Neural crest cell (in vitro differentiated cells): ENCODE measurements at places on chromosomes 12 and 14.
A peak's percentile ranks its signal among the peaks of the same experiment; 100 is the strongest.

GRCh38 chr14:55272387-55272786, 1.2 kb downstream of the FBXO34 start:
- no peak for DNase-seq

GRCh38 chr12:64767495-64767894, 8.3 kb upstream of the GNS start:
- no peak for DNase-seq

DNA sequence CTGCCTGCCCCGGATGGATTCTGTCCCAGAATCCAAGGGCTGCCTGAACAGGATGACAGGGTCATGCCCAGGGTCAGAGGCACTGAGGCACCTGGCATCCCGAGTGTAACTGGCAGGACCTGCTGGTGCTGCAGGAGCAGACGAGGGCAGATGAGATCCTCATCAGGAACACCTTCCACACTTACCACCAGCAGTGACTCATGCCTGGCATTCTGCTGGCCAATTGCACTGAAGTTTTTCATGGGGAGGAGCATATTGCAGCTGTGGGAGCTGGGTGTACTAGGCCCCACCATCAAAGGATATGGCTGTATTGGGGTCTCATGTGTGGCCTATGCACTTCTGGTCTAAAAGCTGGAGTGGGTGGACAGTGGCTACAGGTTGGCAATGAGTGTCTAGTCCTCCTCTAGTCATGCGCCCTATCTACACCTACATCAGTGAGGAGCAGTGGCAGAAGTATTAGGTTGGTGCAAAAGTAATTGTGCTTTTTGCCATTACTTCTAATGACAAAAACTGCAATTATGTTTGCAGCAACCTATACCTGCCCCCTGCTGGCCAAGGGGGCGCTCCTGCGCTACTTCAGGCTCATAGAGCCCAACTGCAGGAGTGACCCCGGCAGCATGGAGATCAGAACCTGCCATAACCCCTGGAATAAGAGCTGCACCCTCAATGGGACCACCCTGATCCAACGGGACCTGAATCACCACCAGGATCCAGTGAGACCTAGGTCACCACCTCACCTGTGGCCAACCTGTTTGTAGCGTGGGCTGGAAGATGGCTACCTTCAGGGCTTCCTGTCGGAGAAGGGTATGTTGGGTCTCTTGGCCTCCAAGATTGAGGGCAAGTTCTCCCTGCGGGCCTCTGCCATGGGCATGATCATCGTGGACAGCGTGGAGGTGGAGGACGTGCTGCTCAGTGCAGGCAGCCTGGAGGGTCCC, 8.0 kb upstream of the C12orf42 start:
- peak; percentile 45 for DNase-seq

DNA sequence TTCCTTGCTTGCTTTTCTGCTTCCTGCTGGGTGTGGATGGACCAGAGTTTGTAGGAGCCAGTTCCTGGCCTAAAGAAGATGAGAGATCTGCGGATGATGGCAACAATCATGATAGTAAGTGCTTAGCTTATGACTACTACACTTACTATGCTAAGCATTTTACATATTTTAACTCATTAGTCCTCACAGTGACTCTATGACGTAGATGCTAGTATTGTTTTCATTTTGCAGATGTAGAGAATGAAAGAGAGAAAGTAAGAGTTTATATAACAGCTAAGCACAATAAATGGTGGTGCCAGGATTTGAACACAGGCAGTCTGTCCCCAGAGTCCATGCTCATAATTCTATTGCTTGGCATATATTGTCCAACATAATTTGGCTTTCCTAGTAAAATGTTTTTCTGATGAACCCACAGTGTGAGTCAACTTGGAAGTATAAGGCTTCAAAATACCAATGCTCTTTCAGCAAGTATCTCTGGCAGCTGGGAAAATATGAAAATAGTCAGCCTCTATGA, 363.2 kb upstream of the DDHD1 start:
- DNase-seq, result no peak

DNA sequence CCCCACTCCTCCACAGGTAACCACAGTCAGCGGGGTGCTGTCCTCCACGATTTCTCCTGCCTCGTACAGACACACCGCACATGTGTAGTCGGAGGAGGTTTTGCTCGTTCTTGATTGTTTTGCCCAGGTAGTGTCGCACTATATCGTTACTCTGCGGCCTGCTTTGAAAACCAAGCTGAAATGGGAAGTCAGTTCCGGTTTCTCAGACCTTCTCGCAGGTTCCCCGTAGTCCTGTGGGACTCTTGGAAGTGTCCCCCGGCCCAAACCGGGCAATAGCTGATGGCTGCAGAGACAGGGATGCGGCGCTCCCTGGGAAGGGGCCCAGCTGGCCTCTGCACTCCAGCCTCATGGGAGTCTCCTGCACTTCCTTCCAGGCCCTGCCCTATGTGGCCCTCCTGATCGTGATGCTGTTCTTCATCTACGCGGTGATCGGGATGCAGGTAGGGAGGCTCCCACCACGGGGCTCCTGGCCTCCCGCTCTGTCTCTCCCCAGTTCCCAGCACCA, 141.3 kb upstream of the FKBP4 start:
- no peak for DNase-seq

GRCh38 chr12:6807170-6807569, 14.5 kb upstream of the GPR162 start:
- DNase-seq, result no peak

DNA sequence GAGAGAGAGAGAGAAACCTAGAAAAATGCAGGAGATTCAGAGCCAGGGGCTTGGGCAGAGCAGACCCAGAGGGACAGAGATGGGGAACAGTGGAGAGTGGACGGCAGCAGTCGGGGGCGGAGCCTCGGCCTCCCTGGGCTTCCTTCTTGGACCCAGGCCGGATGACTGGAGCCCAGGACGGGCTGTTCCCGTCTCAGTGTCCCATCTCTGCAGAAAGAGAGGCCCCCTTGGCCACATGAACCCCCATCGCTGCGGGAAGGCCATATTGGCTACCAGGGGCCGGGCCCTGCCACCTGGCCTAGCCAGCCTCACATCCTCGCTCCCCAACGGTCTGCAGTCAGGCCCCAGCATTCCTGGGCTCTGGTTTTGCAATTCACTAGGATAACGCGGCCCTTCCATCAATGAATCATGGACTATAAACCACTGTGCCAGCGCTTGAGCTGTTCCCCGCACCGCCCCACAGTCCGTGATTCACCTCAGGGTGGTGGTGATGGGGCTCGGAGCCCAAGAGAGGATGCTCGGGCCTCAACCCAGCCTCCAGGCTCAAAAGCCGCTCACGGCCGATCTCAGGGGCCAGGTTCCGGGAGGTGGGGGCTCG, 116.5 kb downstream of the RFLNA start:
- DNase-seq, result no peak

- DNase-seq, result no peak
Observed at GRCh38 chr12:25852792-25853191, 105.7 kb upstream of the RASSF8 start.
